Prostate gland (tissue), 2 donors: ENCODE measurements at places on chromosomes 13 and 19.

DNA sequence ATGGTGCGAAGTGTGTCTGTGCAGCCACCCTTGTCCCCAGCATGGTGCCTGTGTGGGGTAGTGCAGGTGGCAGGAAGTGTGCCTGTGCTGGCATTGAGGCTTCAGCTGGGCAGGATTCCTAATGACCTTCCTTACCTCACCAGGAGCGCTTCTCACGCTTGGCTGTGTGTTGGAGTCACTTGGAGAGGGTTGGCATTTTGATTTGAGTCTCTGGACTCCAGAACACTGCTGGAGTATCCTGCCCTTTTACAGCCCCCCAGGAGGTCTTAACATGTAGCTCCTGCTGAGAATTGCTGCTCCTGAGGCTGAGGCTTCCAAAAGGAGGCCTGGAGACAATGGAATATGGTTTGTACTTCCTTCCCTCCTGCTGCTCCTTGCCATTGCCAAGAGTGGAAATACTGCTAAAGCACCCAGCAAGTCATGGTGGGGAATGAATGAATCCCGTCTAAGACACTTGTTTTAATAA lies 87.1 kb downstream of the ARHGEF7 start:
- DNase-seq = no peak
- no peak overlapping the region for H3K27ac ChIP-seq
- no peaks in the 10 kb centered on the region for H3K36me3 ChIP-seq
- H3K27me3 ChIP-seq = no peaks in the 10 kb centered on the region
- no peak overlapping the region for H3K4me3 ChIP-seq

GRCh38 chr19:570937-571565 lies 1.3 kb upstream of the BSG start:
- no peaks in the 10 kb centered on the region for H3K36me3 ChIP-seq
- H3K4me3 ChIP-seq = peak overlapping the region; percentile 97
- H3K4me1 ChIP-seq = peaks cover 17% of the 10 kb centered on the region
- no peaks in the 10 kb centered on the region for H3K27me3 ChIP-seq

- H3K27ac ChIP-seq = no peak overlapping the region
- H3K27me3 ChIP-seq = no peaks in the 10 kb centered on the region
- H3K36me3 ChIP-seq = peaks cover 5% of the 10 kb centered on the region
- peaks cover 5% of the 10 kb centered on the region for H3K4me1 ChIP-seq
Observed at GRCh38 chr19:16191216-16191908, 6.2 kb downstream of the FAM32A start.

DNA sequence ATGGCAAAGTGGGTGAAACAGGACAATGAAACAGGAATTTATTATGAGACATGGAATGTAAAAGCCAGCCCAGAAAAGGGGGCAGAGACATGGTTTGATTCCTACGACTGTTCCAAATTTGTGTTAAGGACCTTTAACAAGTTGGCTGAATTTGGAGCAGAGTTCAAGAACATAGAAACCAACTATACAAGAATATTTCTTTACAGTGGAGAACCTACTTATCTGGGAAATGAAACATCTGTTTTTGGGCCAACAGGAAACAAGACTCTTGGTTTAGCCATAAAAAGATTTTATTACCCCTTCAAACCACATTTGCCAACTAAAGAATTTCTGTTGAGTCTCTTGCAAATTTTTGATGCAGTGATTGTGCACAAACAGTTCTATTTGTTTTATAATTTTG lies 8.6 kb downstream of the CLN5 start:
- H3K4me3 ChIP-seq = no peak overlapping the region
- H3K27ac ChIP-seq = no peak overlapping the region
- no peak for DNase-seq
- no peaks in the 10 kb centered on the region for H3K36me3 ChIP-seq

- no peaks in the 10 kb centered on the region for H3K27me3 ChIP-seq
- peak overlapping the region; percentile 85 for H3K4me3 ChIP-seq
- peaks cover 18% of the 10 kb centered on the region for H3K4me1 ChIP-seq
- DNase-seq = peak; percentile 84
- H3K27ac ChIP-seq = peak overlapping the region; percentile 87
Observed at GRCh38 chr19:15432629-15433518, 14.1 kb upstream of the AKAP8L start.

DNA sequence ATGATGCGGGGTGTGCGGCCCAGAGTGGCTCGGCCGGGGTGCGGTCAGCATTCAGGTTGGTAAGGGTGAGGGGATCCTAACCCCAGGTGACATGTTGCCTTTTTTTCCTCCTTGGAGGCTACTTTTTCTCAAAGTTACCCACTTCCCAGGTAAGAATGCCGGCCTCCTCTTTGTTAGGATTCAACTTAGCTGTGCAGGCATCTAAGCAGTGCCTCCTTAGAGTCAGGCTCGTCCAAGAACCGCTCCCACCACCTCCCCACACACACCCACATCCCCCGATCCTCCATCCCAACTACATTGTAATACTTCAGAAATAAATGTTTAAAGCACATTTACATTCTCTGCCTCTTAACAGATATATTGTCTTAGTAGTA lies 733 bp upstream of the ENOX1 start:
- DNase-seq = no peak
- no peaks in the 10 kb centered on the region for H3K36me3 ChIP-seq
- peak overlapping the region; percentile 72 for H3K4me3 ChIP-seq
- no peaks in the 10 kb centered on the region for H3K27me3 ChIP-seq

DNA sequence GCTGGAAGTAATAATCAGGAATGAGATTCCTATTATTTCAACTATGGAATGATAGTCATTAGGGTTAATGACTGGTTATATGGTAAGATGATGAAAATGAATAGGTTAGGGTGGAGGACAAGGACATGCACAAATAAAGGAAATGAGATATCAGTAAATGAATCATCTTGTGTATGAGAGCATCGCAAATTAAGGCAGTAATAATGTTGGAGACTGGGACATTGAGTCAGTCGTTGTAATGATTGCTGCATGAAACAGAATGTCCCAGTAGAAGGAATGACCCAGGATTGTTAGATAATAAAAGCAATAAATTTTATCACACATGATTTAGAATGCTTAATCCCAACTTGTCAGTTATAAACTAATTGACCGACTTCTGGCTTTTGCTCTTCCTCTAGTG lies 1733.7 kb upstream of the PCDH20 start:
- H3K36me3 ChIP-seq = no peaks in the 10 kb centered on the region
- H3K27ac ChIP-seq = no peak overlapping the region
- DNase-seq = no peak
- H3K4me1 ChIP-seq = no peaks in the 10 kb centered on the region
- no peaks in the 10 kb centered on the region for H3K27me3 ChIP-seq

DNA sequence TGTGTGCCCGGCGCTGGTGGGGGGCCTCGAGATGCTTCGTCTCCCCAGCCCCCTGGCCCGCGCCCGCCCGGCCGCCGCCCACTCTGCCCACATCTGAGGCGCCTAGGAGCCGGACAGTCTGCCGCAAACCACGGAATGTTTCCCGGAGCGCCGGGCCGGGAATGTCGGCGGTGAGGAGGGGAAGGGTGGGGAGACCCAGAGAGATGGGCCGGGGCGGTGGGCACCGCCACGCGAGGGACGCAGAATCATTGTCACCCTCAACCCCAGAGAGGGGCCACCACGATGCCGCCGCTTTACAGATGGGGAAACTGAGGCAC lies 46.1 kb upstream of the NFIC start:
- no peak for DNase-seq
- H3K4me3 ChIP-seq = no peak overlapping the region
- no peaks in the 10 kb centered on the region for H3K4me1 ChIP-seq
- peaks cover 3% of the 10 kb centered on the region for H3K27me3 ChIP-seq

DNA sequence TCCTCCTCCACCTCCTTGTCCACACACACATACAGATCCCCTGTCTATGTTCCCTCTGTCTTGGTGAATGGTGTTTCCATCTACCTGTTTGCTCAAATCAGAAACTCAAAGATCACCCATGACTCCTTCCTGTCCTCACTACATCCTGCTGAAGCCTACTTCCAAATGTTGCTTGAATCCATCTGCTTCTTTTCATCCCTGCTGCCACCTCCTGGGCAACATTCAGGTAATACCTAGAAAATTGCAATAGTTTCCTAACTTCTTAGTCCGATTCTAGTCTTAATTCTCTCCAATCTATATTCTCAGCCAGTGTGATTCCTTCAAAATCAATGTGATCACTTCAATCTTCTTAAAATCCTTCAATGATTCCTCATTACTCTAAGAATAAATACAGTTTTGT lies 155.5 kb upstream of the STARD13 start:
- H3K4me1 ChIP-seq = peaks cover 3% of the 10 kb centered on the region
- H3K4me3 ChIP-seq = no peak overlapping the region
- DNase-seq = no peak
- no peak overlapping the region for H3K27ac ChIP-seq
- no peaks in the 10 kb centered on the region for H3K36me3 ChIP-seq
- no peaks in the 10 kb centered on the region for H3K27me3 ChIP-seq

GRCh38 chr13:75841905-75842304 lies 205.8 kb downstream of the LMO7 start:
- H3K4me1 ChIP-seq = no peaks in the 10 kb centered on the region
- no peak for DNase-seq
- no peak overlapping the region for H3K4me3 ChIP-seq
- no peak overlapping the region for H3K27ac ChIP-seq
- H3K27me3 ChIP-seq = no peaks in the 10 kb centered on the region

DNA sequence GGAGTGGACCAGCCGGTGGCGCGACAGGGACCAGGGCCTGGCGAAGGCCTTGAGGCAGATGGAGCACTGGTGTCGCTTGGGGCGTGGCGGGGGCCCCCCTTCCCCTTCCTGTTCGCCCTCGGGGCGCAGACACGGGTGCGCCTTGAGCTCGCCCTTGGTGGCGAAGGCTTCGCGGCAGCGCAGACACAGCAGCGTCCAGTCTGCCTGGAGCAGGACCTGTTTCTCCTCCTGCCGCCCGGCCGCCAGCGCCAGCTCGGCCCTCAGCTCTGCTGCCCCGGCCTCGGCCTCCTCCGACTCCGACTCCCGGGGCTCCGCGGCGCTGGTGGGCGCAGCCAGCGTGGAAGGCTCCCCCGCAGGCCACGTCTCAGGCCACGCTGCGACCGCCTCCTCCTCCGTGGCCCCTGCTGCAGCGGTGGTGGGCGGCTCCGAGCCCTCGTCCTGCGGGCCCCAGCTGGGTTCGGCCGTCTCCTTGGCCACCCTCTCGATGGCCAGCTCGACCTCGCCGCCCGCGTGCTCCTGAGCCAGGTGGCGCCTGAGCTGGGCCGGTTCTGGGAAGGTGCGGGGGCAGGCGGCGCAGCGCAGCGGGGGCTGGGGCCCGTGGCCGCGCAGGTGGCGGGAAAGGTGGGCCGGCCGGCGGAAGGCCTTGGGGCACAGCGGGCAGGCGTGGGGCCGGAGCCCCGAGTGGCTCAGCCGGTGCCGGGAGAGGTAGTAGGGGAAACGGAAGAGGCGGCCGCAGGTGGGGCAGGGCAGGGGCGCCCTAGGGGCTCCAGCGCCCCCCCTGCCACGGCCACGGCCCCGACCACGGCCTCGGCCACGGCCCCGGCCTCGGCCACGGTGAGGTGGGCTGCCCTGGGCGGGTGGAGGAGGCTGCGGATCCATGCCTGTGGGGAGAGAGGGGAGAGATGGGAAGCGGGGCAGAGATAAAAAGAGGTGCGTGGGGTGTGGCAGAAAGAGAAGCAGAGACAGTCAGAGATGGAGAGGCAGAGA lies 1.6 kb downstream of the ZNF579 start:
- peaks cover 14% of the 10 kb centered on the region for H3K4me1 ChIP-seq
- no peak overlapping the region for H3K27ac ChIP-seq
- DNase-seq = no peak
- H3K27me3 ChIP-seq = no peaks in the 10 kb centered on the region

GRCh38 chr13:95123726-95124125 lies 177.5 kb downstream of the ABCC4 start:
- H3K4me1 ChIP-seq = peaks cover 4% of the 10 kb centered on the region
- no peaks in the 10 kb centered on the region for H3K27me3 ChIP-seq
- H3K4me3 ChIP-seq = no peak overlapping the region
- DNase-seq = no peak

DNA sequence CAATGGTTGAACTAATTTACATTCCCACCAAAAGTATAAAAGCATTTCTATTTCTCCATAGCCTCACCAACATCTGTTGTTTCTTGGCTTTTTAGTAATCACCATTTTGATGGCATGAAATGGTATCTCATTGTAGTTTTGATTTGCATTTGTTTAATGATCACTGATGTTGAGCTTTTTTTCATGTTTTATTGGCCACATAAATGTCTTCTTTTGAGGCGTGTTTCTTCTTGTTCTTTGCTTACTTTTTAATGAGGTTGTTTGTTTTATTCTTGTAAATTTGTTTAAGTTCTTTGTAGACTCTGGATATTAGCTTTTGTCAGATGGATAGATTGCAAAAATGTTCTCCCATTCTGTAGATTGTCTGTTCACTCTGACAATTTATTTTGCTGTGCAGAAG lies 28.2 kb downstream of the ZNF714 start:
- no peaks in the 10 kb centered on the region for H3K36me3 ChIP-seq
- H3K27ac ChIP-seq = no peak overlapping the region
- no peaks in the 10 kb centered on the region for H3K4me1 ChIP-seq
- no peaks in the 10 kb centered on the region for H3K27me3 ChIP-seq

DNA sequence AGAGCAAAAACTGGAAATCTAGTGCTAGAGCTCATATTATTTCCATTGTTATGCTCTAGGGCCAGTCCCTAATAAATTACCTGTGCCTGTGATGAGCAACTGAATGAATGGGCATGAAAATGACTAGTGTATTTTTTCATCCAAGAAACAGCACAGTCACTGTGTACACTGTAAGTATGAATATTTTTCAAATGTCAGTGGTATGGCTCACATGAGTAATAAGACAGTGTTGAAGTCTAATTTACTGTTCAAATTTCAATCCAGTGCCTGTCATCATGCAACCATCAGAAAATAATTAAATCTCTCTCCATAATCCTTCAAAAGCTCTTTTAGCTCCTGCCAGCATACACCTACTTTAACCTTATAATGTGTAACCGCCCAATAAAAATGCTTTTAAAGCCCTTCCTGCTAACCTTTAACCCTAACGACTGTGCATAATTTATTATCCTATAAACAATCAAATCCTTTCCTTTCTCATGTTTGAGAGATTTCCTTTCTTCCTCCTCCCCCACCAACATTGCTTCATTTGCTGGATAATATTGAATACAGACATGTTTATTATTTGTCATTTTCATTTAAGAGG lies 378.3 kb downstream of the GPC5 start:
- no peak for DNase-seq
- H3K36me3 ChIP-seq = no peaks in the 10 kb centered on the region

GRCh38 chr19:57057036-57057686 lies 62.6 kb upstream of the USP29 start:
- H3K36me3 ChIP-seq = no peaks in the 10 kb centered on the region
- H3K27ac ChIP-seq = no peak overlapping the region
- H3K4me3 ChIP-seq = no peak overlapping the region
- H3K27me3 ChIP-seq = no peaks in the 10 kb centered on the region
